ENCODE measurements at places on chromosomes 5 and 9.

DNA sequence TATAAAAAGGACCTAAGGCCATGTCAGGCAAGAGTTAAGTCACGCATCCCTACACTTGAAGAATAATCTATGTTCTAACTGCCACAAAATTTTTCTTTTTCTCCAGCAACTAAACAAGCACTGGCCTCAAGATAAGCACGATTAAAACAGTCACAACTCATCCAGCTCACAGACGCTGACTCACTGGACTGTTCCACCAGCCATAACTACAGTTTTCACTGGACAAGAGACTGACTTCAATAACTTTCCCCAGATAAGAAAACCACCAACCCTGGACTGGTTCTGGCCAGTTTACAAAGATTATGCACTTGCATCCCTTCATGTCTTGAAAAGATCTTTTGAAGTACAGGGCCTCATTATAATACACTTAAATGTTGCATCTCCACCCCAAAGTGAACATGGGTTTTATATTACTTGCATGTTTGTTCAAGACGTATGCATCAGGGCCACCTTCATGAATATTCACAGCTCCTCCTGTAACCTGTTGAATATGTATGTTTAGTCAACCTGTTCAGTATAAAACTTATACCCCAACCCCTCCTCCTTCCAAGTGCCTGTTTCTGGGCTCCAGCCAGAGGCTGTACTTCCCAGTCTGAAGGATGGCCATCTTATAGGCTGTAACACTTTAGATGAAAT is 129.3 kb upstream of the EPB41L4A start:
- no peak overlapping the region for H3K27ac ChIP-seq
- H3K36me3 ChIP-seq: no peaks in the 10 kb centered on the region
- no peaks in the 10 kb centered on the region for H3K27me3 ChIP-seq
- H3K4me1 ChIP-seq: no peaks in the 10 kb centered on the region
- H3K4me3 ChIP-seq: no peak overlapping the region

- H3K27ac ChIP-seq: no peak overlapping the region
- no peaks in the 10 kb centered on the region for H3K36me3 ChIP-seq
- H3K4me3 ChIP-seq: no peak overlapping the region
Measured at GRCh38 chr5:103000089-103000488, 119.8 kb downstream of the GIN1 start.

DNA sequence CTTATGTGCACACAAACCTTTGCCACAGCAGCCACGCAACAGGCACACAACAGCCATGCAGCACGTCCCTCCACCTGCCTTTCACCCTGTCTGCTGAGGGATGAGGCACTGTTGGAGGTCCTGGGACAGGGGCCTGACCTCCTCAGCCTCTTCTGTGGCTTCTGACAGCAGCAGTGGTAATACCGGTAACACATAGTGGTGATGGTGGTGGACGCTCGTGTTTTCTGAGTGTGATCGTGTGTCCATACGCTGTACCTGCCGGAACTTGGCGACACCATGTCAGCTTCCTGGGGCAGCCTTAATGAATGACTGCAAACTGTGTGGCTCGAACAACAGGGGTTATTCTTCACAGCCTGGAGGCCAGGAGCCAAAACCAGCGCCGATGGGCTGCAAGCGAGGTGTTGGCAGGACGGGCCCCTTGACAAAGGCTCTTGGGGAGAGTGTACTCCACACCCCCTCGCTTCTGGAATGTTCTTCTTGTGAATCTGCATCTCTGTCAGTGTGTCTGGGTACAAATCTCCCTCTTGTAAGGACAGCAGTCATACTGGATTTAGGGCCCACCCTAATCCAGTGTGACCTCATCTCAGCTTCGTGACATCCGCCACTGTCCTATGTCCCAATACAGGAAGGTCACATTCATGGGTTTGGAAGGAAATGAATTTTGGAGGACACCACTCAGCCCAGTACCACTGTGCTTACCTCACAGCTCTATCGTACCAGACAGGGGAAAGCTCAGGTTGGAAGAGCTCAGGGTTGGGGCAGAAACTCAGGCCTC is 55.3 kb upstream of the EXOC3 start:
- no peaks in the 10 kb centered on the region for H3K27me3 ChIP-seq
- H3K4me1 ChIP-seq: no peaks in the 10 kb centered on the region
- H3K27ac ChIP-seq: no peak overlapping the region
- DNase-seq: no peak
- no peaks in the 10 kb centered on the region for H3K36me3 ChIP-seq
- H3K4me3 ChIP-seq: no peak overlapping the region

- no peaks in the 10 kb centered on the region for H3K36me3 ChIP-seq
- DNase-seq: no peak
- H3K27me3 ChIP-seq: no peaks in the 10 kb centered on the region
Measured at GRCh38 chr9:108643731-108644510, 211.9 kb downstream of the ACTL7B start.

DNA sequence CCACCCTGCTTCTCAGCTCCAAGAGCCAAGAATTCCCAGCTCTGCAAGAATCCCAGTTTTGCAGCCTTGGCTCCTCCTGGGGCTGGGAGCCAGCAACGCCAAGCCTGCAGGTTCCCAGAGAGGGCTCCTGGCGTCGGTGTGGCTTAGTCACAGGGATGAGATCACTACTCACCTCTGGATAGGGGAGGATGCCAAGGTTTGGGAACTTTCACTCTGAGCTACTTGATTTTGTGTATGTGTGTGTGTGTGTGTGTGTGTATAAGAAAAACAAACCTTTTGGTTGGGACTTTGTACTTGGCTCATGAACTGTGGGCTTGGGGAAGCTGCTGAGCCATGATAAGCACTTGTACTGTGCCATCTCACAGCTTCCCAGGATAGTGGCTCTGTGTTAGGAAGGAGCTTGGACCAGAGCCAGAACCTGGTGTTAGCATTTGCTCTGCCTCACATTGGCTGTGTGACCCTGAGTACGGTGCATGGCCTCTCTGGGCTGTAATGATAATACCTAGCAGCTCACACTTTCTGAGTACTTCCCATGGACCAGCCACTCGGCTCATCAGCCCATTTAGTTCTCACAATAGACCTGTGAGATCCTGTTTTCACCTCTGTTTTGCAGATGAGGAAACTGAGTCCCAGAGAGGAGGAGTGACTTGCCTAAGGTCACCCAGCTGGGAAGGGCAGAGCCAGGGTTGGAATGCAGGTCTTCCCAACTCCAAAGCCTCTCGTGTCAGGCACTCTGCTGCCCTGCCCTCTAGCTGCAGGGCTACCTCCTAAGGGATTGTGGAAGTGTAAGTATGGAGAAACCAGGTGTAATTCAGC is 41.4 kb upstream of the DAB2IP start:
- H3K36me3 ChIP-seq: no peaks in the 10 kb centered on the region
- DNase-seq: no peak
- no peaks in the 10 kb centered on the region for H3K4me1 ChIP-seq
- no peak overlapping the region for H3K27ac ChIP-seq
- peaks cover 2% of the 10 kb centered on the region for H3K27me3 ChIP-seq
- H3K4me3 ChIP-seq: no peak overlapping the region

- H3K4me1 ChIP-seq: no peaks in the 10 kb centered on the region
- no peaks in the 10 kb centered on the region for H3K27me3 ChIP-seq
- H3K27ac ChIP-seq: no peak overlapping the region
- no peak for DNase-seq
- H3K36me3 ChIP-seq: no peaks in the 10 kb centered on the region
Measured at GRCh38 chr5:83099001-83099400, 21.7 kb downstream of the XRCC4 start.

GRCh38 chr5:141662028-141662427 is 10.8 kb upstream of the FCHSD1 start:
- no peaks in the 10 kb centered on the region for H3K4me1 ChIP-seq
- no peaks in the 10 kb centered on the region for H3K27me3 ChIP-seq
- DNase-seq: no peak
- no peak overlapping the region for H3K4me3 ChIP-seq
- no peaks in the 10 kb centered on the region for H3K36me3 ChIP-seq
- no peak overlapping the region for H3K27ac ChIP-seq

DNA sequence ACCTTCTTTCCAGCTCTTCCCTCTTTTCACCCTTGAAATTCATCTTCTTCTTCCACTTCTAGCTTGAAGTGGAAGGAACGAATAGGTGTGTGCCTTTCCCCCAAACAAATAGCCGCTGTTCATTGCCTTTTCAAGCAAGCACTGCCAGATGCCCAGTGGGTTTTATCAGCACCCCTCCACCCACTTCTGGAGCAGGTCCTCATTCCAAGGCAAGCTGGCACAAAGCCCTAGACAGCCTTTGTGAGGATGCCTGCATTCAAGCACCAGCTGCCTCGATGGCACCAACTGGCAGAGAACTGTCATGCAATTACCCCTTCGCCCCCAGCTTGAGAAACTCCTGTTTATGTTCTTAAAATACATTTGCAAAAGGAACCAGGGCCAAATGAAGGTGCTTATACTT is 36.5 kb downstream of the SERINC5 start:
- DNase-seq: no peak
- peaks cover 33% of the 10 kb centered on the region for H3K4me1 ChIP-seq
- no peaks in the 10 kb centered on the region for H3K27me3 ChIP-seq
- H3K27ac ChIP-seq: no peak overlapping the region
- H3K4me3 ChIP-seq: no peak overlapping the region
- peaks cover 8% of the 10 kb centered on the region for H3K36me3 ChIP-seq

- no peaks in the 10 kb centered on the region for H3K36me3 ChIP-seq
- H3K4me3 ChIP-seq: no peak overlapping the region
- no peak for DNase-seq
- peaks cover 14% of the 10 kb centered on the region for H3K4me1 ChIP-seq
- H3K27ac ChIP-seq: no peak overlapping the region
Measured at GRCh38 chr5:173240091-173241050, 5.4 kb upstream of the NKX2-5 start.

Measured in effector memory CD4-positive, alpha-beta T cell (primary cell).